WTC11 (cell line): ENCODE measurements at places on chromosomes 11 and 22. TPM values are rescaled to one million over a fixed set of nuclear protein-coding genes. Genes with fewer than 3 reads are reported as not detected.

The MCAM gene
- total RNA-seq, result 20.7 to 26.4 TPM (median 22.1 TPM) in 3 replicates

DNA sequence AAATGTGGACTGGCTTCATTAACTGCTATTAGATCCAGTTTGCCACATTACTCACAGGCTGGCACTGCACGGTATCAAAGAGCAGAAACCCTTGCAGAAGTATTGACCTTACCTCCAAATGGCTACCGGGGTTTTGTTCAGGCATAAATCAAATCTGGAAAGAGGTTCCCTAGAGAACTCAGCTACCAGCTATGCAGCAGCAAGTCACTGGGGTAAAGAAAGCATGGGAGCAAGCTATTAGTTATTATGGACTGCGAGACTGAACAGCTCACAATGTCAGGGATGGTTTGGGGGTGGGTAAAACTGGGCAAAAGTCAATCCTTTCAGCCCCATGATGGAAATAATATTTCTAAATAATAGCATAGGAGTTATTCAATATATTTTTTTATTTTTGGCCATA is 128.1 kb downstream of the FANCF start:
- H3K4me3 ChIP-seq, result no peak overlapping the region
- DNase-seq, result no peak
- H3K36me3 ChIP-seq, result no peaks in the 10 kb centered on the region
- H3K4me1 ChIP-seq, result no peaks in the 10 kb centered on the region
- no peaks in the 10 kb centered on the region for H3K27me3 ChIP-seq
- no peak overlapping the region for H3K27ac ChIP-seq

The IFITM1 gene
- total RNA-seq, result 544 to 679 TPM (median 640 TPM) in 3 replicates

DNA sequence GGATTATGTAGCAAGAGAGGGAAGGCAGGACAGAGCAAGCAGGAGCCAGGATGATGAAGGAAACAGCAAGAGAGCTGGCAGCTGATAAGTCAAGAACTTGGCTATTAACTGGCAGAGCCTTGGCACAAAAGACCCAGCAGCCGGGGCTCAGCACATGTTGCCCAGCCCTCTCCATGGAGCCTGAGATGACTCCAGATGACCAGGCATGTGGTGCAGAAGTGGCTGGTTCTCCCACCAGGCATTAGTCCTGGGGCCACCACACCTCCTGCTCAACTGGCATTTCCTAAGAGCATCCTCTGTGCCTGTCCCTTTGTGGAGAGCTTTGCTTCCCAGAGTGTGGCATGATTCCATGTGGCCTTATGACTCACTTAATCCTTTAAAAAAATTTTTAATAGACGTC is 522.6 kb downstream of the MN1 start:
- H3K4me1 ChIP-seq, result peaks cover 13% of the 10 kb centered on the region
- H3K4me3 ChIP-seq, result no peak overlapping the region
- no peak for DNase-seq
- H3K27me3 ChIP-seq, result peaks cover 7% of the 10 kb centered on the region
- peaks cover 6% of the 10 kb centered on the region for H3K36me3 ChIP-seq

DNA sequence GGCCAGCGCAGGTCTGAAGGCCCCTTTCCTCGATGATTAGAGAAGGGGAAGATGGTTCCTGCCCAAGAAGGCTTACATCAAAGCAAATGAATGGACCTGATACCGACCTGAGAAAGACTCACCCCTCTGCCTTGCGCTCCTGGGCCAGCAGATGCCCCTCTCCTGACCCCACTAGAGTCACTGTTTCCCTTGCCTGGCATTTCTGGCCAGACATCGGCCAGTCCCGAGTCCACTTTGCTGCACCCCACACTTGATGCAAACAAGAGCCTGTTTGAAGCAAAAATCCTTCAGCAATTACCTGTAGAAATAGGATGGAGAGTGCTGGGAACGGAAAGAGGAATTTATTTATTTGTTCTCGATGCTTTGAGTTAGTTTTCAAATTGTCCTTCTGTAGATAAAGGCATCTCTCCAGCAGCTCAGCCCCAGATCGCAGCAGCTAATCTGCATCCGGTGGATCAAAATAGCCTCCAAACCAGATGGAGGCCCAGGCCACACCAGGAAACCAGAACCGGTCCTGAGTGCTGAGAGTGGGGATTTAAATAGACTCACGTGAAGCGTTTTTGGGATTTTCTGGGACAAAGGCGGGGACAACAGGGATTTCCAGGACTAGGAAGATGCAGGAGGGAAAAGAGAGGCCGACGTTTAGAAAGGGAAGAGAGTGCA is 148.6 kb downstream of the TRIM29 start:
- H3K36me3 ChIP-seq, result no peaks in the 10 kb centered on the region
- H3K27ac ChIP-seq, result no peak overlapping the region
- peaks cover 18% of the 10 kb centered on the region for H3K4me1 ChIP-seq

DNA sequence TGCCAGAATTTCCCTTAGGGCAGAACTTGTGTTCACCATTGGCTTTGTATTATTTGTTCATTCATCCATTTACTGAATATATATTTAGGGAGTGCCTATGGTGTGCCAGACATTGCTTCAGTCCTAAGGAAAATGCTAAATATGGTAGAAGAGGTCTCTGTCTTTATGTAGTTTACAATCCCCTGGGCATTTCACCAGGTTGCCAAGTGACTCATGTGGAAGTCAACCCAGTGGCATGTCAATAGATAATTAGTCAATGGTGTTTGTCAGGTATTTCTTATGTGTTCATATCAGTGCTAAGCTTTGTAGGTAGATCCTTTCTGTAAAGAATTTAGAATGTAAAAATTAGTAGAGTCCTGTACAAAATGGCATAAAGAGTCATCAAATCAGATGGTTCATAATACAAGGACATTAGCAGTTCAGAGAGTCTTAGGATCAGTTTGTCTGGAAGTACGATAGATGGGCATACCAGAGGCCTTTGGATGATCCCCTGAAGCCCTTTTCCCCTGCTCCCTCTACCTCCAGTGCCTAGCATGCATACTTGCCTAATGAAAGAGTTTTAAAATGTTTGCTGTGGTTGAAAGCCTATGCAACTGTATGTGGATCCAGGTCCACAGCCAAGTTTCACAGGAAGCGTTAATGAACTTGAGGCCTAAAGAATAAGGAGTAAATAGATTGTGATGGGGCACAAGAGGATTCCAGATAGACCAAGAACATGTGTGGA is 58.5 kb upstream of the SESN3 start:
- no peak overlapping the region for H3K27ac ChIP-seq
- H3K4me3 ChIP-seq, result no peak overlapping the region
